ENCODE measurements at places on chromosomes 1 and 21.

DNA sequence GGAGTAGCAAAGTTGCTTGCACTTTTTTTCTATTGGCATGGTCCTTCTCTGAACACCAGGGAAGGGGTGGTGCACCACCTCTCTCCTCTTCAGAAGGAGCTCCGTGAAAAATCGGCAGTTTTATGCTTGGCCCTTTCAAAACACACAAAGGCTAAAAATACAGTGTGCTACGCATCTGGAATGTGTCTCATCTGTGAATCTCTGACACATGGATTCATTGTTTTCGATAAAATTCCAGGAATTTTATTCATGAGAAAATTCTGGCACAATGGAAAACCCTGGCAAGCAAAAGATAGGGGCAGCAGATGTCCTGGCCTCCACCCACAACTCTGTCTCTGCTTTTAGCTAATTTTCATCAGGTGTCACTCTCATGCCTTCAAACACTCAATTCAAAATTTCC is 42.9 kb downstream of the ERG start:
- no peak for DNase-seq

DNA sequence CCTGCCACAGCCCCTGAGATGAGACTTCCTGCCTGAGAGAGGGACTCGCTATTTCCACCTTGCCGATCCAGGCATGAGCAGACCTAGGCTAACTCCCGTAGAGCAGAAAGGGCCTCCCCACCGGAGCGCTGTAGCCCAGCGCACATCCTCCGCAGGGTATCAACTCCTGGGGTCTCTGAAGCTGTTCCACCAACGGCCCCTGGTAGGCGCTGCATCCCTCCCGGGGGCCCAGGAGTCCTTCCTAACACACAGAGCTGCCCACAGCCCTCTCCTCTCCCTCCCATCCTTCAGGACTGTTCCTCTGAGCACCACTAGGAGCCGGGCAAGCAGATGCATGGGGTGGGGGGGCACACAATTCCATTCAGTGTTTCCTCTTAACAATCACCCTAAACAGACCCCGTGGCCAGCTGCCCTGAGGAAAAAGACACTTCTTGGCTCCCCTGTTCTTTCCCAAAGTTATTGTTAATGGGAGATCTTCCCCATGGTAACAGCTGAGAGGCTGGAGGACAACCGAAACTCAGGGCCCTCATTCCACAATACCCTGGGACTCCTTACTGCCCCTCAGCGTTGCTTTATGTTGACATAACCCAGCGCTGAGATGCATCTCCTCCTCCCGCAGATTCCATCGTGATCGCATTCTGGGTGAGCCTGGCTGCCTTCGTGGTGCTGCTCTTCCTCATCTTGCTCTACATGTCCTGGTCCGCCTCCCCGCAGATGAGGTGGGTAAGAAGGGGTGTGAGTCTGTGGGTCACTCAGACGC is 7.5 kb downstream of the MRAP start:
- DNase-seq = peak; percentile 17

DNA sequence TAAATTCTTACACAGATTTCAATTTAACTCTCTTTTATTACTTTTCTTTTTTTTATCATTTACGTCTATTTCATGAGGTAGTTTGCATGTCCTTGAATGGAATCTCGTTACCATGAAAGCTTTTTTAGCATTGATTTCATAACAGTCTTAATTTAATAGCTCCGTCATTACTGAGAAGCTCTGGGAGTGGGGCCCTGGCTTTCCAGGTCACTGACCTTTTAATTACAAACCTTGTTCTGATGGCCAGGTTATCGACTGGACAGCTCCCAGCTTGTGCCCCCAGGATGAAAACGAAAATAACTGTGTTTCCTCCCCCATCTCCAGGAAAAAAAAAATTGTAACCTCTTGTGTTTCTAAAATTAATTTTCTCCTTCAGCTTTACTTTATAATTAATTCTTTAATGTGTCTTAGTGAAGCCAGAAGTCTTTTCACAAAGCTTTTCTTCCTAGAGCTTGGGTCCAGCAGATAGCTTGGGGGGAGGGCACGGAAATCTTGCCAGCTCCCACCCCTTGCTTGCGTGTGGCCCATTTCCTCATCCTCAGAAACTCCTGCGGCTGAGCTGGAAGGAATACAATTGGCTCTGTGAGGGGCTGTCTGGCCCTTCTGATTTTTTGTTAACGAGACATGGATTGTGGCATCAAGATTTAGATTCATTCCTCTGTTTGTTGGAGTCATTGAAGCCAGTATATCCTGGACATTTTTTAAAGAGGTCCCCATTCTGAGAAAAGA is 65.7 kb downstream of the PEX14 start:
- DNase-seq = no peak

DNA sequence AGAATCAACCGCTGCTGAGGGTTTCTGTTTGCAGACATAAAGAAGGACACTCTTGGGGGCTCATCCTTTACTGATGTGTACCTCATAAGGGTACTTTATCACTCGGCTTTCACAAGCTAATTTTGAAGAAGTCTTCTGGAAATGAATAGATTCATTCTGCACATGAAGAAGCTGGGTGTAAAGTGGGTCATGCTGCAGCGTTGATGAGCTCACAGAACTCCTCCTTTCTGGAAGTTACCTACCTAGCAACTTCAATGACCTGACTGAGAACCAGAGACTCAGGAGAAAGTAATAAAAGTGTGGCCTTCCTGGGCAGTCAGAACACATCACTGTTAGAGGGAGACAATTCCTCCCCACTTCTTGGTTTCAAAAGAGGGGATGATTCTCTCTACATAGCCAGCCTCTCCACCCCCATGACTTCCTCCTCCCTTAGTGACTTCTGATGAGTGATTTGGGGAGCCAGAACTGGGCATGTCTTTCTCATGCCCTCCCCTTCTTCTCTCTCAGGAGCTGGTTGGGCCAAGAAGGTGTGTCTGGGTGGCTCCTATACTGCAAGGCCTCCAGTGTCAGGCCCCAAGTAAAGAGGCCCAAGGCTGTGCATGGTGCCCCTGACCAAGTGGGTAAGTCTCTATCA is 27.0 kb downstream of the PCNX2 start:
- DNase-seq = no peak

- no peak for DNase-seq
Measured at GRCh38 chr1:208450958-208451357, 206.8 kb upstream of the PLXNA2 start.

- DNase-seq = no peak
Measured at GRCh38 chr1:234841710-234842231, 231.8 kb upstream of the IRF2BP2 start.

DNA sequence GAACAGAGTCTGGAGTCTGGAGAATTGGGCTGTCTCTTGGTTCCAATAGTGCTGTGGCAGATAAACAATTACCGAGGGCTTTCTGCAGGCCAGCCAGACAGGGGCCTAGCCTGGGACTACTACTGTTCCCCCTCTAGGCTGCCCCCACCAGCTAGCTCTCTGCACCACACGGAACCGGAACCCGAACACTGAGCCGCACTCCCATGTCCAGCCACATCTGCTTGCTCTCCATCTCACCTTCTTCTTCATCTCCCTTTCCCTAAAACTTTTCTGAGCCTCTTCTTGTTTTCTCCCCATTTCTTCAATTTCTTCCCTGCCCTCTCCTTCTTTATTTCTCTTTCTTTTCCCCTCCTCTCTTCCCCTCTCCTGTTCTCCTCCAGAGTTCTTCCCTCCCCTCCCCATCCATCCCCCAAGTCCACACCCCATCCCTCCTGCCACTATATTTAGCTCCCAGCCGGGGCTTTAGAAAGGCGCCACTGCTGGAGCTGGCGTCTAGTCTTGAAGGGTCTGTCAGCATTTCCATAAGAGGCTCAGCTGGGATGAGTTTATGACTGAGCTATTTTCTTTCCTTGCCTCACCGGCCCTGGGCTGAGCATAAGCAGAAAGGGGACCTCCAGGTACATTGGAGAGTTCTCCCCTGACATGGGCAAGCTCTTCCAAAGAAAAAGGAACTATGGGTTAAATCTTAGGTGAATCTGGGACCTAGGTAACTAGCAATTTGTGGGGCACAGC is 25.7 kb upstream of the ATP2B4 start:
- DNase-seq = no peak

DNA sequence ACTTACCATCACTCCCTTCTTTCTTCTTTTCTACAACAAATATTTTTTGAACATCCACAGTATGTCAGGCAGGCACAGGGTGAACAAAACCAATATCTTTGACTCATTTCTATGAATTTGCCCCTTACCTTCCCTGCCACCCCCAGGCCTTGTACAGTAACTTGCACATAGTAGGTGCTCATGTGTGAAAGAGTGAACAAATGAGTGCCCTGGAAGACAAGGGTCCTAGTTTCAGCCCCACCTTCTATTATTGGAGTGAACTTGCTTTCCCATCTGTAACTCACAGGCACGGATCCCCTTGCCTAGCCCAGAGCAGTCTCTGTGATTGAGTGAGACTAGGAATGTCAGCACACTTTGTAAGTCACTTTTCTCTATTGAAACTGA is 12.8 kb downstream of the ZDHHC18 start:
- DNase-seq = no peak

GRCh38 chr1:62424411-62424810 is 12.4 kb upstream of the USP1 start:
- DNase-seq = no peak

DNA sequence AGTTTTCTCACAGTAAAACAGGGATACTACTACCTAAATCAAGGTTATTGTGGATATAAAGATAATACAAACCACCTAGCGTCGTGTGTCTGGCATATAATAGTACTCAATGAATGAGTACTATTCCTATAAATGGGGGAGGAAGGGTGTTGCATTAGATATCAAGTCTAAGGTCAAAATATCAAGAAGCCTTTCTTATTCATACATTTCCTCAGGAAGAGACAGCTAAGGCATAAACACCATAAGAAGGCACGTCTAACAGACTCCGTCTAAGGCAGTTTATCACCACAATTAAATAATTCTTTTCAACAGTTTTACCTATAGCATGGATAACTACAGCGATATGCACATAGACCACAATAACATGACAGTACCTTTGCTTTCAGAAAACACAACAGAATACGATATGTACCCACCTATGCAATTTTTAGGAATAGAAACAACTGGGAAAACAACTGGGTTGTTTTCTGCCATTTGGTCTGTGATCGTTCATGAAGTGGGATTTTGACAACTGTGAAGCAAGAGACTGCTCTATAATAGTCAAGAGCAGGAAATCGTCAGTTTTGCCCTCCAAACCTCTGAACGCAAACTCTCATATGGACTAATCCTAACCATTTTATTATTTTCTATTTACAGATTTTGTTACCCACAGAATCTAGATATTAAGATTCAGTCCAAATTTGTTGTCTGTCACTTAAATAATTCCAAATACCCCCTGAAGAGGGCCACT is 53.1 kb downstream of the HNRNPR start:
- no peak for DNase-seq

DNA sequence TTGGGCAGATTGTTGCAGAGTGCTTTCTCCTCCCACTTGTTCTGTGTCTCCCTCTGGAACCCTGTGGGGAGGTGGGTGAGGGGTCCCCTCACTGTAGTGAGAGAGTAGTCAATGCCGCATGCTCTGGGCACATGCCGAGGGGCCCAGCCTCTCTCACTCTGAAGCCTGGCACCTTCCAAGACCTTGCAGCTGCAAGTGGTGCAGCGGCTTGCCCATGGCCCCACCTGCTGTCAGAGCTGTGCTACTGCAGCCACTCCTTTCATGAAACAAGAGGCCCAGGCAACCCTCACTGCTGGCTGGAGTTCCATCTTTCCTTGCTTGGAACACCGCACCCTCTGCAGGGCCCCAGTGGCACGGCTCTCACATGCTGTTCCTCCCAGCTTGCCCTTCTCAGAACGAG is 58.4 kb upstream of the COL6A1 start:
- peak; percentile 62 for DNase-seq

All from progenitor cell of endocrine pancreas (in vitro differentiated cells).